ENCODE measurements at places on chromosomes 11 and 22.

GRCh38 chr11:62805961-62806441, 761 bp upstream of the NXF1 start:
- H3K4me1 ChIP-seq = peaks cover 10% of the 10 kb centered on the region
- no peak for DNase-seq
- peaks cover 52% of the 10 kb centered on the region for H3K36me3 ChIP-seq
- H3K27ac ChIP-seq = peak overlapping the region; percentile 98
- H3K27me3 ChIP-seq = no peaks in the 10 kb centered on the region

DNA sequence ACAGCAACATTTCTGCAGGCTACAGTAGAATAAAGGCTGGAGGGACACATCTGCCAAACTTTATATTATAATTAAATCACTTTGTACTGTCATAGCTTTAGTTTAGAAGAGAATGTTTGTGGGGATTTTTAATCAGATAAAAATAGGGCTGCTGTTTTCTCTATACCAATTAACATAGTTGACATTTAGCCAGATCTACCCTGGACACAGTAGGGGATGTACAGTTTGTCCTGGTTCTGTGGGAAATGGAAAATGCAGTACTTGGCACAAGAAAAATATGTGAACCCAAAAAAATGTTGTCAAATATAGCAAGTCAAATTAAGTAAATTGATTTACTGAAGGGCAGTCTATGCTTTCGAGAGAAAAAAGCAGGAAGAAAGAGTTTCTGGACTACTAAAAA, 20.8 kb upstream of the PICALM start:
- H3K36me3 ChIP-seq = no peaks in the 10 kb centered on the region
- DNase-seq = no peak
- H3K27me3 ChIP-seq = no peaks in the 10 kb centered on the region
- peaks cover 12% of the 10 kb centered on the region for H3K4me1 ChIP-seq
- H3K4me3 ChIP-seq = no peak overlapping the region
- no peak overlapping the region for H3K27ac ChIP-seq

- peaks cover 69% of the 10 kb centered on the region for H3K36me3 ChIP-seq
- H3K27ac ChIP-seq = no peak overlapping the region
- DNase-seq = no peak
- peaks cover 45% of the 10 kb centered on the region for H3K4me1 ChIP-seq
Observed at GRCh38 chr11:70205766-70206165, 2.7 kb downstream of the FADD start.

GRCh38 chr11:57650739-57651090, 1.0 kb upstream of the YPEL4 start:
- H3K36me3 ChIP-seq = no peaks in the 10 kb centered on the region
- H3K27ac ChIP-seq = no peak overlapping the region
- H3K4me3 ChIP-seq = no peak overlapping the region
- DNase-seq = no peak
- H3K27me3 ChIP-seq = peaks cover 54% of the 10 kb centered on the region
